ENCODE measurements at places on chromosomes 12 and 14. TPM values are rescaled to one million over a fixed set of nuclear protein-coding genes. Genes with fewer than 3 reads are reported as not detected.

Gene GSG1
- total RNA-seq: not detected

Gene STON2
- 0.22 TPM for total RNA-seq

Gene TEX52
- not detected for total RNA-seq

Gene POTEG
- not detected for total RNA-seq

Gene L3HYPDH
- 8.1 TPM for total RNA-seq

Gene ASIC1
- 6.4 TPM for total RNA-seq

Gene PTPN6
- total RNA-seq: 456 TPM

Gene KRT8
- 0.46 TPM for total RNA-seq

Gene INHBC
- 0.11 TPM for total RNA-seq

- no peak overlapping the region for H3K4me3 ChIP-seq
- no peaks in the 10 kb centered on the region for H3K36me3 ChIP-seq
- peaks cover 16% of the 10 kb centered on the region for H3K4me1 ChIP-seq
- DNase-seq: no peak
- no peak overlapping the region for H3K27ac ChIP-seq
Observed at GRCh38 chr12:131897276-131897675, 2.9 kb downstream of the ULK1 start.

DNA sequence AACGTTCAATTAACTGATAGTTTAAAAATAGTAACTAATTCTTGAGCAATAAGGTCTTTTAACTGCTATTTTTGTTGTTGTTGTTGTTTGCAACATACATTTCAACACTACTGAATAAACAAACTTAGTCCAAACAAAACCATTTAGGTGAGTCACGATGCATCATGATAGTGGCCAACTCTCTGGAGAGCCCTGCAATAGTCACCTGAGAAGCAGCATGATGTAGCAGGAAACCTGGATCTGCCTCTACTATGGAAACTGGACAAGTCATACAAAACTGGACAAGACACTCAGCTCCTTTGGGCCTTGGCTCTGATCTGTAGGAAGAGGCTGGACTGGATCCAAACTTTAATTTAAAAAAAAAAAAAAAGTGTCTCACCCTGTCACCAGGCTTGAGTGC lies 117.3 kb downstream of the MED13L start:
- H3K27ac ChIP-seq: no peak overlapping the region
- peaks cover 27% of the 10 kb centered on the region for H3K4me1 ChIP-seq
- H3K36me3 ChIP-seq: no peaks in the 10 kb centered on the region
- no peak overlapping the region for H3K4me3 ChIP-seq

DNA sequence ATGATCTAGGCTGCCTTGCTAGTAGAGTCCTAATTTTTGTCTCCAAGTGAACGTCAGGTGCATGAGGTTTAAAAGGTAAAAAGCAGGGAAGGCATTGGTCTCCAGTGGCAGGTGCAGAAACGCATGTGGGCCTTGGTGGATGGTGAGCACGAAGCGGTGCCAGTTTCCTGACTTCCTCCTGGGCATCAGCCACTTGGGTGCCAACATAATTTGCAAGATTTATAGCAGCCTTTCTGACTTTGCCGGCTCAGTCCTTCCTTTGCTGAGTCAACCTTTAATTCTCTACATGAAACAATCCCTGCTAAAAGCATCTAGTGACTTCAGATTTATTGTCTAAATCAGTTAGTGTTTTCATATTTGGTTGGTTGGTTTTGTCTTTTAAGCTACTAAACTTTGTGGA lies 355.7 kb upstream of the TMEM132C start:
- DNase-seq: no peak
- no peak overlapping the region for H3K4me3 ChIP-seq
- no peaks in the 10 kb centered on the region for H3K4me1 ChIP-seq
- no peaks in the 10 kb centered on the region for H3K36me3 ChIP-seq
- H3K27ac ChIP-seq: no peak overlapping the region

DNA sequence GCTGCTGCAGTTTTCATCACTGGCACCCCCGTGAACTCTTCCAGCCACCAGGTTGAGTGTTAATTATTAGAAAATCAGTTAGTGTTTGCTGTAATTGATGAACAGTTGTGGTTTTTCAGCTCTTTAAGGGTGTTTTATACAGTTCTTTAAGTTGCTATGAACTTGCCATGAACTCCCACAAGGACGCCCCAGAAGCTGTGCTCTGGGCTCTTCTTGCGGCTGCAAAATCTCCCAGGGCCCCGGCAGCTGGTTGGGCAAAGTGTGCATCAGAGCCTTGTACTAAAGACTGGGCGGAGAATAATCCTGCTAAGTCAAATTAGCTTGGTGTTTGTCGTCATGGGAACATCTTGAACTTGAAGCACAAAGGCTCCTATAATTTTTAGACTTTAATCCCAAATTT lies 82.2 kb downstream of the EML1 start:
- no peak overlapping the region for H3K27ac ChIP-seq
- H3K27me3 ChIP-seq: peaks cover 16% of the 10 kb centered on the region
- H3K4me1 ChIP-seq: no peaks in the 10 kb centered on the region
- H3K4me3 ChIP-seq: no peak overlapping the region

DNA sequence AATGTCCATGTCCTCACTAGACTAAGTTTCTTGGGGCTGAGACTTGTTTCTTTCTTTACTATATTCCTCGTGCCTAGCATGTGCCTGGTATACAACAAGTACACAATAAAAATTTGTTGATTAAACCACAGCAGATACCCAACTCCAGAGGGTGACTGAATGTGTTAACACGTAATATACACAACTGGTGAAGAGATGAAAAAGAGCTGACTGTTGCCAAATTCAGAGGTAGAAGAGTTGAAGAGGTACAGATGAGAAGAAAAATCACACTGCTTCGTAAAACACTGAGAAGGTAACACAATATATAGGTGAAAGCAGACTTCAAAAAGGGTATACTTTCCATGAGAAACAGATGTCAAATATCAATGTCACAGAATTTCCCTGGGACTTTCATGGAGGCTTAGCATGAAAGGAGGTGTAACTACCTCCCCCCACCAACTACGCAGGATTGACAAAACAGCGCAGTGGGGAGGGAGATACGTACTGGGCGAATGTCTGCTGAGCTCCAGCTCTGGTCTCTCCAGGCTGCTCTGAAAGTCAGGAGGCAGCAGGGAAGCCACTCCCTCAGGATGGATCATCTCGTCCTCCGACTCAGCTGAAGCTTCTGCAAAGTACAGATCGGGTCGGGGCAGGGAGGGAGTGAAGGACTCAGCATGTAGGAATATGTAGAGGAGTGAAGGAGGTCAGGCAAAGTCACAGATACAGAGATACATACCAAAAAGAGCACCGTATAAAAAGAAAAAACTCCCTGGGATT lies 5.3 kb downstream of the ACIN1 start:
- no peaks in the 10 kb centered on the region for H3K27me3 ChIP-seq
- H3K27ac ChIP-seq: no peak overlapping the region
- H3K4me3 ChIP-seq: no peak overlapping the region
- peaks cover 64% of the 10 kb centered on the region for H3K36me3 ChIP-seq
- no peak for DNase-seq

- DNase-seq: no peak
- no peaks in the 10 kb centered on the region for H3K27me3 ChIP-seq
- peaks cover 9% of the 10 kb centered on the region for H3K4me1 ChIP-seq
Observed at GRCh38 chr14:76782885-76783566, 21.8 kb downstream of the VASH1 start.

- no peak overlapping the region for H3K27ac ChIP-seq
- DNase-seq: no peak
- H3K27me3 ChIP-seq: no peaks in the 10 kb centered on the region
- H3K4me3 ChIP-seq: no peak overlapping the region
Observed at GRCh38 chr12:127640181-127640886, 626.6 kb upstream of the TMEM132C start.

DNA sequence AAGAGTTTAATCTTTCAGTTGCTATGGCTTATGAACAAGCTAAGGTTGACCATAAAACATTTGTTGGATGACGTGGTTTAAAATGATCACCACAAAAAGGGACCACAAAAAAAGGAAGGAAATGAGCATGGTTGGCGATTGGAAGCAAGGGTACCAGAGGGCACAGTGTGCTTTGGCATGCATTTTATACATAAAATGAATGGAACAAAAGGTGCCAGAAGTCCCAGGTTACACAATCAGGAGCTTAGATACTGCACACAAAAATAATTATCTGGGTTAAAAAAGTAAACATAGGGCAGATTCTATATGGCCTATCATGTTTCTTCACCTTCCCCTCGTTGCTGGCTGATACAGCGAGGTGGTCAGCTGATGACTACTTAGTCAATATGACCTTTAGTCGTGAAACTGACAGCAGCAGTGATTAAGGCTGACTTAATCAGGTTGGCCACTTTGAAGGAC lies 50.7 kb downstream of the ZC3H14 start:
- no peak overlapping the region for H3K4me3 ChIP-seq
- H3K4me1 ChIP-seq: no peaks in the 10 kb centered on the region
- H3K36me3 ChIP-seq: peaks cover 18% of the 10 kb centered on the region
- H3K27ac ChIP-seq: no peak overlapping the region
- no peak for DNase-seq
- no peaks in the 10 kb centered on the region for H3K27me3 ChIP-seq

- H3K27me3 ChIP-seq: no peaks in the 10 kb centered on the region
- H3K4me3 ChIP-seq: no peak overlapping the region
- no peaks in the 10 kb centered on the region for H3K36me3 ChIP-seq
- no peak for DNase-seq
- H3K4me1 ChIP-seq: no peaks in the 10 kb centered on the region
Observed at GRCh38 chr14:33350366-33350990, 411.8 kb downstream of the NPAS3 start.

- H3K27ac ChIP-seq: no peak overlapping the region
- H3K27me3 ChIP-seq: no peaks in the 10 kb centered on the region
- H3K4me3 ChIP-seq: no peak overlapping the region
- no peaks in the 10 kb centered on the region for H3K4me1 ChIP-seq
Observed at GRCh38 chr12:127070515-127071157, 1196.3 kb upstream of the TMEM132C start.

- H3K27ac ChIP-seq: no peak overlapping the region
- no peak for DNase-seq
- H3K36me3 ChIP-seq: no peaks in the 10 kb centered on the region
- H3K4me1 ChIP-seq: no peaks in the 10 kb centered on the region
Observed at GRCh38 chr14:39023939-39024871, 78.8 kb downstream of the SEC23A start.

DNA sequence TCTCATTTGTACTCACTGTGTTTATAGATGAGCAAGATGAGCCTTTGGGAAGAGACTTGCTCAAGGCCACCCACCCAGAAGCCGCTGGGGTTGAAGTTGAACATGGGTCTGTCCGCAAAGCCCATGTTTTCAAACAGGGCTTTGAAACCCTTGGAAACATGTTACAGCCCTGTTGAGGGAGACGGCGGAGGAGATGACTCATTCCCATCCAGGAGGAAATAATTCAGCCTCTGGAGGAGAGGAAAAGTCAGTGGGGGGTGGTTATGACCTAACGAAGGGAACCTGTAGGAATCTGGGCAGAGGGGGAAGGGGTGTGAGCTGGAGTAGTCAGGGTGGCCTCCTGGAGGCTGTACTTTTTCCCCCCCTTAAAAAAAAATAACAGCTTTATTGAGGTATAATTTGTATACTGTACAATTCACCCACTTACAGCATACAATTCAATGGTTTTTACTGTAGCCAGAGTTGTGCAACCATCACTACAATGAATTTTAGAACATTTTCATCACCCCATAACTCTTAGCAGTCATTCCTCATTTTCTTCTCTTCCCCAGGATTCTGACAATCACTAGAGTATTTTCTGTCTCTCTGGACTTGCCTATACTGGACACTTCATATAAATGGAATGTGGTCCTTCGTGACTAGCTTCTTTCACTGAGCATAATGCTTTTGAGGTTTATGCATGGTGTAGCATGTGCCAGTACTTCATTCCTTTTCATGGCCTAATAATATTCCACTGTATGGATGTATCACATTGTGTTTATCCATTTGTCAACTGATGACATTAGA lies 1.9 kb upstream of the RIN3 start:
- H3K36me3 ChIP-seq: no peaks in the 10 kb centered on the region
- no peak for DNase-seq
- H3K27ac ChIP-seq: no peak overlapping the region

DNA sequence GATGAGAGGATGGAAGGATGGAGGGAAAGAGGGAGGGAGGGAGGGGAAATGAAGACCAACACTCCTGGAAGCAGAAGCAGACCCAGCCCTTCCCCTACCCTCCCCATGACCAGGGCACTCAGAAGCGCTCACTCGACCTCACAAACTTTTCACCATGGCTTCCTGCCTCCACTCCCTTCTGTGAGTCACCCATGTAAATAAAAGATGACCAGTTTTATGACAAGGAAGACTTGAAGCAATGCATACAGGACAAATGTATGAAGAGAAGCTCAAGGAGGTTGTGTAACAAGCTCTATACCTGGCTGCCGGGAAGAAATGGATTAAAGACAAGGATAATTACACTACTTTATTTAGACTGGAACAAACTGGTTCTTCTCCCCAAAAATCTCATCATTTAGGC lies 63.8 kb downstream of the CDC42BPB start:
- no peak overlapping the region for H3K4me3 ChIP-seq
- no peak for DNase-seq
- H3K36me3 ChIP-seq: no peaks in the 10 kb centered on the region
- H3K4me1 ChIP-seq: no peaks in the 10 kb centered on the region
- no peaks in the 10 kb centered on the region for H3K27me3 ChIP-seq

DNA sequence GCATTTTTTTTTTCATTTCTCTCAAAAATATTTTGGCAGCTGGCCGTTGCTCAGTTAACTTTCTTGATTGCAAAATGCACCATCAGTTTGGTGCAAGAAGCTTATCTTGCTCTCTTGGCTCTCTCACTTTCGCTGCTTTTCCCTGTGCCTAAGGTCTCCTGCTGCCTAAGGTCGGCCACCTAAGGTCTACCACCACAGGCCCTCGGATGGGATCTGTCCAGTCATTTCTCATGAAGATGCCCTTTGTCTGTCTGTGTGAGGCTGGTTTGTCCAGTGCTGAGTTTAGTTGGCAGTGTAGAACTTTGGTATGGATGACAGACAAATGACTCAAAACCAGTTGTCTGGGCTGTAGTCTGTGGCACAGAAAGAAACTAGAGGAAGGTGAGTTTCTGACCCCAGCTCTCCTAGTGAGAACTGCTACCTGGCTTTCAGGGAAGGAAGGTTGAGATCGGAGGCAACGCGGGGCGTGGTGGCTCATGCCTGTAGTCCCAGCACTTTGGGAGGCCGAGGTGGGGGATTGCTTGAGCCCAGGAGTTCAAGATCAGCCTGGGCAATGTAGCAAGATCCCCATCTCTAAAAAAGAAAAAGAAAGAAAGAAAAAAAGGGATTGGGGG lies 2.6 kb downstream of the MLXIP start:
- peaks cover 63% of the 10 kb centered on the region for H3K4me1 ChIP-seq
- no peaks in the 10 kb centered on the region for H3K36me3 ChIP-seq
- no peaks in the 10 kb centered on the region for H3K27me3 ChIP-seq
- H3K4me3 ChIP-seq: peak overlapping the region; percentile 67

Measured in CD8-positive, alpha-beta memory T cell (primary cell).